DMS53 (cell line): ENCODE measurements at places on chromosomes 6 and 20.
A peak's percentile ranks its signal among the peaks of the same experiment; 100 is the strongest.

GRCh38 chr6:107813555-107814194 is 10.4 kb downstream of the SCML4 start:
- DNase-seq = no peak

DNA sequence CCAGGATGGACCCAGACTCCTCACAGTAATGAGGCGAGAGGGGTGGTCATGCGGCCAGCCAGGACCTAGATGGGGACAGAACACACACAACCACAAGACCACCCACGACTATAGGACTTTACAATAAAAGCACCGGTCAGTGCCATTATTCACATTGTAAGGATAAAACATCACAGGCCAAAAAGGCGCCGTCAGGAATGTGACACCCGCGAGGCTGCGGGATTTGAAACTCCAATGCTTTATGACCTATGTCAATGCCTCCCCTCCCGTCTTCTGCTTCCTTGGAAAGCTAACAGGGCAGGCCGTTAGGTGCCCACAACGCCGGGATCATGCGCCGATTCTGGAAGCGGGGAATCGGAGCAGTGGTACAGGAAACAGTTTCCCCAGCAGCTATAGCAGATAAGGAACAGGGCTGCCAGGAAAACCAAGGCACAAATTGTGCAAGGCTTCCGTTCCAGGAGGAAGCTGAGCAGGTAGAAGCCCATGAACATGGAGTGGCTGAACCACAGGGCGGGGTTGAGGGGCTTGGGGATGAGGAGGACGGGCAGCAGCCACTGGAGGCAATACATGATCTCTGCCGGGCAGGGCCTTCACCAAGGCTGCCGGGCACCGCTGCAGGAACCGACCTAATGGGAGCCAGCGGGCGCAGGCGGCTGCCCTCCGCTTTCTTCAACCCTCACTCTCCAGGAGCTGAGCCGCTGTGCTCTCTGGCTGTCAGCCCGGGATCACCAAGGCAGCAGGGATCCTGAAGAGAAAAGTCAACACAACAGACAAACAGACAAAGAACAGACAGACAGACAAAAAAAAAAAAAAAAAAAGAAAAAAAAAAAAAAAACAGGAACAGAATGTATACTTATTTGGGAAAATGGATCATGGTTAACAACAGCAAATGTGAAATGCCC is 2.2 kb upstream of the NNAT start:
- DNase-seq = peak; percentile 92

DNA sequence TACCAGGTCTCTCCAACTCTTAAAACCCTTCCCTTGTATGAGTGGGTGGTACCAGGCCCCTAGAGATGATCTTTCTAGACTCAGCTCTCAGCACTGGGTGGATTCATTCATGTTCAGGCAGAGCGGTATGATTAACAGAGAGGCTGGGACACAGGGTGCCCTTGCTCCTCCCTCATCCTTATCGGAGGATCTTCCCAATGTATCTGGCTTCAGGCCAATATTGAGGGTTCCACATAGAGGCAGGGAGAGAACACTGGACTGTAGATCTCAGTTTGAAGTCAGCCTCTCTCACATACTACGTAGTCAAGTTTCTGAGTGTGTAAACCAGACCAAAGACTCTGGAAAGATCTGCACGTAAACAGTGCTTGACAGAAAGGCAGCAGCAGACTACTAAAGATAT is 366.2 kb downstream of the DHX35 start:
- no peak for DNase-seq

DNA sequence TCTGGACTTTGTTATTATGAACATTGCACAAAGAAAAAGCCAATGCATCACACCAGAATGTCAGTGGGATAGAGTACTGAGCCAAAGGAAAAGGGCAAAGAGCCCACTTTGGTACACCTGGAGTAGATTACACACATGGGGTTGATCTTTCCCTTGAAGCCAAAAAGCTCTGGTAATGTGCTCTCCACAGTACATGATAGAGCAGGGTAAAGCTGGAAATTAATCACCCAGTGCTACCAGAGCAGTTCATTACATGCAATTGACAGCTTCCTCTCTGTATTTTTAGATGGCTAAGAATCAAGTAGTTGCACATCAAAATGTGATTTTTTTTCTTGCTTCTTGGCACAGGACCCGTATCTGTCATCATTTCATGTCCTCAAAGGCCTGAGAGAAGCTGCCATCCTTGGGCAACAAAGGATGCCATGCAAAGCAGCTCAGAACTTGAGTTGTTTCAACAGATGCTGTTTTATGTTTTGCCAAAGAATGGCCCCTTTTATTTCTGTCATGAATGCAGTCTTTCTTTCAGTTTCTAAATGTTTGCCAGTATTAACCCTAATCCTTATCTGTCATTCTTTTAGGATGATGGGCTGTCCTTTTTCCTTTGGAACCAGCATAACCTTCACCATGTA is 88.1 kb downstream of the HDGFL1 start:
- DNase-seq = no peak

- DNase-seq = no peak
Measured at GRCh38 chr6:143601504-143601903, 76.3 kb upstream of the PHACTR2 start.

DNA sequence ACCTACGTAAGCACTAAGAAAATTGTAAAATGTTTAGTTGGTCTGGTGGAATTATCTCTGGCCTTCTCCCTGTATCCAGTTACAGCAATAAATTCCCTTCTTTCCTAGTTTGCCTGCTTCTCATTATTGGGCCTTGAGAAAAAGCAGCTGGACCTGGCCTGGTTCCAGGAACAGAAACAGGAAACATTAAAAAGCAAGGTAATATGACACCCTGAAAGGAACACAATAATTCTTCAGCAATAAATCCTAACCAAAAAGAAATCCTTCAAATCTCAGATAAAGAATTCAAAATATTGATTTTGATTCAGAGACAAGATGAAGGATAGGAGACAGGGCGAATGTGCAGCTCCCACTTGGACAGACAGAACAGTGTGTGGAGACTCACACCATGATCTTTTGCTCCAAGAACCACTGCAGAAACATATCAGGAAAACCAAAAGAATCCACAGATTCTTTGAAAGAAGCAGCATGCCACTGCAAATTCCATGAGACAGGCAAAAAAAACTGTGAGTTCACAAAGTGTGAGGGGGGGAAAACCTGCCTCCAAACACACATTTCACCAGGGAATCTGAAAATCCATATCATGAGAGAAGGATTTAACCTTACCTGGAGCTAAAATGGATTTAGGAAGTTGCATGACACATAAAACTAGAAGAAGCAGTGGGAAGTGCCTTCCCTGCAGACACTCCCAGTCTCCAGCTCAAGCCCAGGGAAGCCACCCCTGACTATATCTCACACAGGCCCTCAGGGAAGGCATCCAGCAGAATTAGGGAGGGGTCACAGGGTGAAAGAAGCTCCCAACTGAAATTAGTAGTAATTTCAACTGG is 28.9 kb downstream of the TREM1 start:
- DNase-seq = peak; percentile 77

- DNase-seq = peak; percentile 76
Measured at GRCh38 chr6:33632558-33633039, 11.5 kb downstream of the ITPR3 start.

- no peak for DNase-seq
Measured at GRCh38 chr6:137269347-137269746, 50.2 kb upstream of the IFNGR1 start.

- no peak for DNase-seq
Measured at GRCh38 chr6:157037165-157037564, 260.0 kb downstream of the ARID1B start.

GRCh38 chr6:27505209-27506027 is 32.5 kb upstream of the ZNF184 start:
- DNase-seq = peak; percentile 72

DNA sequence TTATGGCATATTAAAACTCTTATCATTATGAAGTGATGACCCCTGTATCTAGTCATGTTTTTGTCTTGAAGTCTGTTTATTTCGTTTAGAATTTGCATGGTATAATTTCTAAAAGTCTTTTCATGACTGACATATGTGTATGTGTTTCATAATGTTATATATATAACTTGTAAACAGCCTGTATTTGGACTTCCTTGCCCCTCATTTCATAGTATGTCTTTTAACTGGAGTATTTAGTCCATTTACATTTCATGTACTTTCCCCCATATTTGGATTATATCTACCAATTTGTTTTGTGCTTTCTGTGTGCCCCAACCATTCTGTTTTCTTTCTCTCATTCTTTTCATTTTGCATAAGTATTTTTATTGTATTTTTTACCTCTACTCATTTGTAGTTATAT is 59.0 kb downstream of the SYCP2L start:
- no peak for DNase-seq

- DNase-seq = no peak
Measured at GRCh38 chr6:17591287-17591686, 8.8 kb upstream of the FAM8A1 start.

DNA sequence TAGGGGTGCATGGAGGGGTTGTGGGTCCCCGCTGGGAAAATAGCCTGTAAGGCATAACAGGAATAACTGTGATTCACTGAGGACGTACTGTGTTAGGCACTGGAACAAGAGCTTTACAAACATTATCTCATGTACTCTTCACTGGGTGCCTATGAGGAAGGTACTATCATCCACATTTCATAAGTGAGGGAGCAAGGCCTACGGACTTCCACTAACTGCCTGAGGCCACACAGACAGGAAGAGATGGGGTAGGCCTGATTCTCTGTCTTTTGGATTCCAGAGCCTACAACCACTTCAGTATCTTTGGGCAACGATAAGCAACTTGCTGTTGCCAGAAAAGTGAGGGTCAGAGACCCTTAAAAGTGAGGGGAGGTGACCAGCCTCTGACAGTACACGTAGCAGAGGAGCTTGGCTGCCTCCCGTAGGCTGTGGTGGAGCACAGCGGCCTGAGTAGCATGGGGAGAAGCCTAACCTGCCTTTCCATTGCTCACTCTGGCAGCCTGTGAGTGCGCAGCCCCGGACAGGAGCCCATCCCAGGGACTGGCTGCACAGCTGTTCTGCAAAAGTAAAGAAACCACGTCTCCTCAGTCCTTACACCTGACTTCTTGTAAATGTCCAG is 30.4 kb downstream of the PSMB1 start:
- peak; percentile 66 for DNase-seq

GRCh38 chr6:3962291-3963280 is 113.4 kb downstream of the FAM50B start:
- DNase-seq = peak; percentile 53

DNA sequence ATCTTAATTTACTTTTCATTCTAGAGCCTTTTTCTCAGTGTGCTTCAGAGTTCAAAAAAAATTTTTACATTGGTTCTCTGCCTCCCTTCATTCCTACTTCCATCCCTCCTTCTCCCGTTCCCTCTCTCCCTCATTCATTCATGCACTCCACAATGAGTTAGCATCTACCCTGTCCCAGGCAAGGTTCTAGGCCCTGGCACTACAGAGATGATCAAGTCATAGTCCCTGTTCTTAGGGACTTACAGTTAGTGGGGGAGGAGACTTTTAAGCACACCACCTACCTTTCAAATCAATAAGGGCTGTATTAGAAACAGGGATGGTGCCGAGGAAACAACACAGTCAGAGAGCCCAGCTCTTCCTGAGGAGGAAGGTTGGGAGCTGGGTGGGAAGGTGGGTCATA is 40.3 kb downstream of the MAP3K5 start:
- DNase-seq = no peak

- no peak for DNase-seq
Measured at GRCh38 chr20:23925789-23926525, 46.4 kb upstream of the CST5 start.

GRCh38 chr20:29878777-29879442 is 1378.6 kb upstream of the DEFB115 start:
- DNase-seq = peak; percentile 45

DNA sequence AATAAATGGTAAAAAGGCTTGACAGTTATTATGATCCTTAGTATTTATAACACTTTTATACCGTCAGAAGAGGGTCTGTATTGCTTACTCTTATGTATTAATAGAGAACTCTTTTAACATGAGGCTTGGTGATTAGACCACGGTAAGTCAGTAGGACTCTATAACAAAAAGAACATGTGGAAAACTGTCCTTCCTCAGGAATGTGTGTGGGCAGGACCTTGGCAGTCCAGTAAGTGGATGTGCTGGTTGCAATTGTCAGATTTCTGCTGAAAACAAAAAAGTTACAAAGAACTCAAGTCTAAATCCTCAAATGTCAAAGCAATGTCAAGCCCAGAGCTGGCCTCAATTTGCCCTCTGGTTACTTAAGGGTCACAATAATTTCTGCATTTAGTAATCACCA is 81.1 kb downstream of the PLCG1 start:
- DNase-seq = no peak

GRCh38 chr6:170445487-170445886 is 107.6 kb downstream of the PSMB1 start:
- no peak for DNase-seq

GRCh38 chr20:51381557-51381956 is 161.0 kb downstream of the NFATC2 start:
- DNase-seq = no peak

DNA sequence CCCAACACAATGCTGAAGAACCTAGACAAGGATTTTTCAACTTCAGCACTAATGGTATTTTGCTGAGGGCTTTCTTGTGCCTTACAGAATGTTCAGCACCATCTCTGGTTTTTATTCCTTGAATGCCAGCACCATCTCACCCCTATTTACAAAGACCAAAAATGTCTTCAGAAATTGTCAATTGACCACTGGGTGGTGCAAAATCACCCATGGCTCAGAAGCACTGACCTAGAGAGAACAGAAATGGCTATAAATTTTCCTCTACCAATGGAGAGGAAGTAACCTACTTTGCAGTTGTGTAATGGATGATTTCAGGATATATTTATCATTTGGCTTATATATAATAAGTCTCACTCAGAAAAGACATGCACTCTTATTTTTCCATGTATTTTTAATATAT is 431.0 kb upstream of the IRAK1BP1 start:
- peak; percentile 44 for DNase-seq
